ENCODE measurements at places on chromosomes 4 and X.
A peak's percentile ranks its signal among the peaks of the same experiment; 100 is the strongest.

DNA sequence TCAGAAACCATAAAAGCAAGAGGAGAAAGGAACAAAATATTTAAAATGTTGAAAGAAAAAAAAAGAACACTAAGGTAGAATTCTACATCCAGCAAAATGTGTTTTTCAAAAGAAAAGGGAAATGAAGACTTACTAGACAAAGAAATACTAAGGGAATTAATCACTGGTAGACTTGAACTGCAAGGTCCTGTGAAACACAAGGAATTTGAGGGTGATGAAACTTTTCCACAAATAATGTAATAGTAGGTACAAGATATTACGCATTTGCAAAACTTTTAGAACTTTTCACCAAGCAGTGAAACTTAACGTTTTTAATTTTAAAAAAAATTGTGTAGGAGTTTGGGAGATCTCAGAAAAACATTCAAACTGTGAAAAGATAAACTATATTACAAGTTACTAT, 180.3 kb upstream of the MAGEB16 start:
- DNase-seq, result no peak

GRCh38 chrX:96372313-96373046, 312.2 kb upstream of the DIAPH2 start:
- DNase-seq, result no peak

- no peak for DNase-seq
Measured at GRCh38 chr4:175499735-175500352, 312.2 kb downstream of the GPM6A start.

- DNase-seq, result peak; percentile 49
Measured at GRCh38 chr4:174521800-174522182, 497 bp downstream of the HPGD start.

DNA sequence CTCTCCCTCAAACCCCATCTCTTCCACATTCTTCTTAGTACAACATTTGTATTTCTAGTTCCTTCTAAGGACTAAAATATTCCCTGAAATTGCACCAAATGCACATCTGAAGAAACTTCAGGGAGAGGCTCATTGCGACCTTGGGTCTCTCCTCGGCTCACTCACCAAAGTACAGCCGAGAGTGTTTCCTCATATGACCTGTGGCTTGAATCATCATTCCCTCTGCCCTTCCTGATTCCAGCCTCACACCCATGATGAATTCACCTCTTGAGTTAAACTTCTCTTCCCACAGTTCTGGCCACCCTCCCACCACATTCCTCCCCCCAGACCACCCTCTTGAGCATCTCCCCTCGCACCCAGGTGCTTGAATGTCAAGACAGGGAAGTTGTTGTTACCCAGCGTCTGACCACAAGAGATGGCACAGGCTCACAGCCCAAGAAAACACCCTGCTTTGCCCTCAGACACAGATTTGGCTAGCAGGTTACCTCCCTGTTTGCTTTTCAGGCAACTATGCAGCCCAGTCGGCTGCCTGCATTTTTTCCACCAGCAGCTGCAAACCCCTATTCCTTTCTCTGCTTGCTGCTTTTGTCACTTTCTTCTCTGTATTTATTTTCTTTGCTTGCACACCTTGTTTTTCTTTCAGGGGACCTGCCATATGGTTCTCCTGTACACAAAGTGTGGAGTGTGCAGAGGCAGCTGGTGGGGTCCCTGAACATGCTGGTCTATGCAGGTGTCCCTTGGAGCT, 214.8 kb downstream of the SPATA18 start:
- DNase-seq, result no peak

DNA sequence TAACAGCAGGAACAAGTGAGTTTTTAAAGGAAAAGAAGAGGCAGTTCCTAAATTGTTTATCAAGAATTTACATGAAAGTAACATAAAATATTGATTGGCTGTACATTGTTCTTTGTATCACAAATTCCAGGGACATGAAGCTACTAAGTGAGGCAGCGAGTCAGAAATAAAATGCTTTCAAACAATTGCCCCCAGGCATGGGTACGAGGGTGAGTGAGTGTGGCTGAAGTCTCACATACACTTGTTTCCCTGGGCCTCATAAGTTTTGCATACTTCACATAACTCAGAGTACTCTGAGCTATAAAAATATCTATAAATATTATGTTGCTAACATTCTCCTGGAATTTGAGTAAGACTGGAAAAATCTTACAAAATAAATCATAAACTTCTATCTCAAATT, 511.6 kb upstream of the PRKX start:
- DNase-seq, result no peak

DNA sequence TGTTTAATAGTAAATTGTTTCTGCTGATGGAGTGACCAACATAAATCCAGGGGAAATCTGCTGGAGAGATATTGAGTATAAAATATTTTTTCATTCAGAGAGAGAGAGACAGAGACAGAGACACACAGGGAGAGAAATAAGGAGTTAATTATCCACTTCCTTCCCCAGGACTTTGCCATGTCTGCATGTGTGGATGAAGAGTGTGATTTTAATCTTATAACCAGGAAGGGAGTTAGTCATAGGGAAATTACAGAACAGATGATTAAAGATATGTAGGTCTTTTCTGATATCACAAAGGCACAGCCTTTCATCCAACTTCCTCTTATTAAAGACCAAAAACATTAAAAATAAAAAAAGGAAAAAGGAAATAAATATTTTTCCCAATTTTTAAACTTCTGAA, 526.3 kb downstream of the SPRY1 start:
- DNase-seq, result no peak

DNA sequence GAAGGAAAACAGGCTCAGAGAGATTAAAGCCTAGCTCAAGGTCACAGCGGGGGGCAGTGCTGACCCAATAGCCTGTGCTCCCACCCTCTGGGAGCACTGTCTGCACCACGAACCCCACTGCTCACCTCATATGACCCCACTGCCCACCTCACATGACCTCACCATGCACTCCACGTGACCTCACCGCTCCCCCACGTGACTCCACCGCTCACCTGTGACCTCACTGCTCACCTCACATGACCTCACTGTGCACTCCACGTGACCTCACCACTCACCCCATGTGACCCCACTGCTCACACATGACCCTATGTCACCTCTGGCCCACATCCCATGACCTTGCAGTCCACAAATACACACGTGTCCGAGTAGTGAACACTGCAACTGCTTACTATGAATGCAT, 55.4 kb downstream of the ACOX3 start:
- no peak for DNase-seq

- no peak for DNase-seq
Measured at GRCh38 chrX:45400027-45400779, 199.5 kb upstream of the DIPK2B start.

DNA sequence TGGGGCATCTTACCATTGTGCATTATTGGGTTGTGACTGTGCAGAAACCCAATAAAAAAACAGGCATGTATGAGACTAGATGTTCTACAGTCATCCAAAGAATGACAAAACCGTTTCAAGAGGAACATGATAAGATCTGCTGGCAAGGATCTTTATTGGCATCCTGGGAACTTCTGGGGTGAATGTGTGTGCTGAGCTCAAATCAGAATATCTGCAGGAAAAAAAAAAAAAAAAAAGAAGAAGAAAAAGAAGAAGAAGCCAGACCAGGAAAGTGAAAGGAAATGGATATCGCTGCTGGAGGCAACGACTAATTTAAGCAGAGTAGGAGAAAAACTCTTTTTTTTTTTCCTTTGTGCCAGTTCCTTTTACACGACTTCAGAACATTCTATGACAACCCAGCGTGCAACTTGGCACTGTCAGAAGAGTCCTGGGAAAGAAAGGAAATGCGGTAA, 484.2 kb upstream of the BOD1L1 start:
- DNase-seq, result no peak

GRCh38 chrX:107684956-107685385, 56.7 kb downstream of the PRPS1 start:
- peak; percentile 54 for DNase-seq

GRCh38 chr4:160299177-160299576, 1196.3 kb downstream of the RAPGEF2 start:
- no peak for DNase-seq

GRCh38 chrX:43940816-43941474, 32.2 kb downstream of the NDP start:
- DNase-seq, result no peak

GRCh38 chr4:10101671-10102473, 14.7 kb downstream of the WDR1 start:
- DNase-seq, result no peak

- DNase-seq, result no peak
Measured at GRCh38 chrX:17559728-17560379, 177.4 kb upstream of the SCML1 start.

- no peak for DNase-seq
Measured at GRCh38 chr4:8128100-8128856, 30.3 kb downstream of the ABLIM2 start.

DNA sequence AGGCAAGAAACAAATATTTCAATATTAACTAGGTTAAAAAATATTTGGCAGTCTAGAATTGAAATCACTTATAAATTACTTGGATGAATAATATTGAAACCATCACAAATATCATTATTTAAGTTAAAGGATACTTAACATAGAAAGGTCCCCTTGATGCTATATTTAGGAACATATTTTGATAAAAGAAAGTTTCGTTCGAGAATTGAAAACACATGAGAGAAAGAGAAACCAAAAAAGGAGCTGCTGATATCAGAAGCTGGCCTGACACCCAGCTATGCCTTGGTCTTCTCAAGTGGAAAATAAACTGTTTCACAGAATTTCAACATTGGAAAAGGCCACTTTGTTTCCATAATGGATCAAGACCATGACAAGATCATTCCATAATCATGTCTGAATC, 762.4 kb downstream of the DMD start:
- no peak for DNase-seq

- DNase-seq, result no peak
Measured at GRCh38 chrX:24204331-24204730, 54.8 kb downstream of the ZFX start.

DNA sequence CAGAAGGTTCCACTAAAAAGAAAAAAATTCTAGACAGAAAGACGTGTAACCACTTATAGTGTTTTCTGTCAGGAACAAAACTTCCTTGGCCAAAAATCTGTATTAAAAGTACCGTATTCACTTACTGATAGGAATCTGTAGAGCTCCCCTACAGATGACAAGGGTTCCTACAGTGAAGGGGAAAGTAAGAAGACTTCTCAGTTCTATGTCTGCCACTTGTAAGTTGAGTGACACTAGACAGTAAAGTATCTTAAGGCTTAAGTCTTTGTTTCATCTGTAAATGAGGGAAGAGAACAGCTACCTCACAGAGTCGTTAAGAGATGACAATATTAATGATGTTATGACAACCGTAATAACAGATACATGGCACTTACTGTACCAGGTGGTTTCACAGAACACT, 3.3 kb downstream of the COQ2 start:
- no peak for DNase-seq

DNA sequence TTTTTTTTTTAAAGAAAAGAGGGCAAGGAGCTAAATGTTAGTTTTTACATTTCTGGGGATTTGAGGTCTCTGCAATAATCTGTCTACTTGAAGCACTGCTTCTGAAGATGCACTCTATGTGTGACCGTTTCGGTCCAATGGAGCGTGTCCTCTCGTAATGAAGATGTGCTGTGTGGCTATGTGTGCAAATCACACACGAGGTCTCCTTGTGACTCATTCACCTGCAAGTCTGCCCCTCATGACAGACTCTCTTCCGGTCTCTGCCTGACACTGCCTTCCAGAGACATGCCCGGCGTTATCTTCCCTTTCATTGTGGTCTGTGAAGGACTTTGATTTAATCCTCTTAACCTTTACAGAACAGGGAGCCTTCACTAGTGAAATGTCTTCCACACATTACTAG, 84.3 kb downstream of the TRAM1L1 start:
- DNase-seq, result no peak

DNA sequence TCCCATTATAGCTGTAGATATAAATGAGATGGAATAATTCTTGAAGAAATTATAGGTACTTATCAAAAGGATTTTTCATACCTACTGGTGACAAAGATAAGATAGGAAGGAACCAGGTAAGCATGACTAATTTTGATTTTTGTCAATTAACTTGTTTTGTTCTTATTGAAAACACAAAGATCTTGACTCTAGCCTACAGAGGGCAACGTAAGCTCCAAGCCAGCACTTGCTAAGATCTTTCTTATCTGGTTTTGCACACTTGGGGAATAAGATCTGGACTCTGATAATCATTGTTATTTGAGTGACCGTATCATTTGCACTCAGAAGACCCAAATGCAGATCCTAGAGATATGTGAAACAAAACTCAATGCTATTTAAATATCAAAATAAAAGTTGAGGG, 223.4 kb downstream of the VEGFC start:
- no peak for DNase-seq

- no peak for DNase-seq
Measured at GRCh38 chr4:88792821-88793220, 95.2 kb upstream of the NAP1L5 start.

- no peak for DNase-seq
Measured at GRCh38 chr4:182574706-182575105, 331.5 kb downstream of the TENM3 start.

GRCh38 chrX:10531927-10532326, 88.5 kb downstream of the MID1 start:
- DNase-seq, result no peak

- DNase-seq, result no peak
Measured at GRCh38 chr4:80393246-80393969, 57.9 kb downstream of the CFAP299 start.

DNA sequence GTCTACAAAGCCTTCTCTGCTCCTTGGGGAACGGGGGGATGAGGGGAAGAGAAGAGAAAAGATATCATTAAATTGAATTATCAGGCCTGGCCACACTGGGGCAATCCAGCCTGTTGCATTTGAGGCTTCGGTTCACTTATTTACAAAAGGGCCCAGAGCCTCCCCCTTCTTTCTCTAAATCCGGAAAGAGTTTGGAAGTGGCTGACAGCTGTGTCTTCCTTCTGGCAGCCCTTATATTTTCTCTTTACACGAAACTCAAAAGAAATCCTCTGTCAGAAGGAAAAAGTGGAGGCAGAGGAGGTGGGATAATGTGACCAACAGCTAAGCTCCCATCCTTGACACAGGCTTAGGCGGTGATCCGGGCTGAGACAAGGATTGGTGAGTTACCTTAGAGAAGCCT, 158.3 kb upstream of the TAPT1 start:
- DNase-seq, result peak; percentile 48

- DNase-seq, result no peak
Measured at GRCh38 chrX:65195621-65196020, 219.4 kb upstream of the ZC4H2 start.

DNA sequence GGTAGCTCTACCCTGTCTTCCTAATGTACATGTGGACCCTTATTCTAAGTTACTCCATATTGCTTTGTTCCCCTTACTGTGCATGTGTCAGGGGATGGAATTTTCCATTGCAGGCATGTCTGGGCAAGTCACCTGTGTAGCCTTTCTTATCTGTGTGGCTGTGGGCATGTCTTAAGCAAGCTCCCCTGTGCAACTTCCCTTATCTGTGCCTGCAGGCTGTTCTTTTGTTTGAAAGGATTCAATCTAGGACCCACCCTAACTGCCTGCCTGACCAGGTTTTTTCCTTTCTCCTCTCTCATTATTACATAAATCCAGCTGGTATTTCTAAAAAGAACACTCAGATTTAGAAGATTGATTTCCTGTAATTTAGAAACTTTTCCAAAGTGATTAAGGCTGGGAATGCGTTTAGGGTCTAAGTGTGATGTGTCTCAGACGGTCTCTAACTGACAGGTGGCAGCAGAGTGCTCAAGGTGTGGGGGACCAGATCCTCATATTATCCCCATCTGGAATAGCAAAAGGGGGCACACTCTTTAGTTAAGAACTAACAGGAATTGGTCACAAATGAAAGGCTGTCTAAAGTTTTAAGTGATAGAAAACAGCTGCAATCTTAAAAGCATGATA, 198.9 kb upstream of the PPP1R2C start:
- no peak for DNase-seq
